ENCODE measurements at places on chromosomes 13 and 19.

DNA sequence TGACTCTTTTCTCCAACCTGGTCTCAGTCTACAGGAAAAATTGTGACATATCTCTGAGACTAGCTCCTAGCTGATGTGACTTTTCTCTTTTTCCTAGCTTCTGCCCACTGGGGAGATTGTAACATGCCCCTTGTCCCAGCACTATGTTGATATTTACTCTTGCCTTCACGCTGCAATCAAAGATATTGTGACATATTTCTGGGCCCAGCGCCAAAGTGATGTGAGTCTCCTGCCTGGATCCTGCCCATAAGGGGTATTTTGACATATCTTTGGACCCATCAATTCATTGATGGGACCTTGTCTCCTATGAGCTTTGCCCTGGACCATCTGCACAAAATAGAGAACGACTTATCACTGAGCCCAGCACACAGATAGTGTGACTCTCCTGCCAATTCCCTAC, 41.1 kb downstream of the ZNF729 start:
- no peak for DNase-seq

- no peak for DNase-seq
Measured at GRCh38 chr19:33698576-33699435, 77.1 kb downstream of the CHST8 start.

DNA sequence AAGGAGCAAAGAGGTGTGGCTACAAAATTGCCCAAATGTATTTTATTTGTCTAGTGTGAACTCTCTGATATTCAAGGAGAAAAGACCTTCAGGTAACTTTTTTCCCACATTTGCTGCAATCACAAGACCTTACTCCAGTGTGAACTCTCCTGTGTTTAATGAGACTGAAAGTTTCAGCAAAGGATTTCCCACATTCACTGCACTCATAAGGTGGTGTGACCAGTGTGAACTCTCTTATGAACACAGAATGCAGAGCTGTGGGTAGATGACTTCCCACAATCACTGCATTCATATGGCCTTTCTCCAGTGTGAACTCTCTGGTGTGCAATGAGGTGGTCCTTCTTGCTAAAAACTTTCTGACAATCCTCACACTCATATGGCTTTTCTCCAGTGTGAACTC, 16.4 kb downstream of the ZNF814 start:
- no peak for DNase-seq

DNA sequence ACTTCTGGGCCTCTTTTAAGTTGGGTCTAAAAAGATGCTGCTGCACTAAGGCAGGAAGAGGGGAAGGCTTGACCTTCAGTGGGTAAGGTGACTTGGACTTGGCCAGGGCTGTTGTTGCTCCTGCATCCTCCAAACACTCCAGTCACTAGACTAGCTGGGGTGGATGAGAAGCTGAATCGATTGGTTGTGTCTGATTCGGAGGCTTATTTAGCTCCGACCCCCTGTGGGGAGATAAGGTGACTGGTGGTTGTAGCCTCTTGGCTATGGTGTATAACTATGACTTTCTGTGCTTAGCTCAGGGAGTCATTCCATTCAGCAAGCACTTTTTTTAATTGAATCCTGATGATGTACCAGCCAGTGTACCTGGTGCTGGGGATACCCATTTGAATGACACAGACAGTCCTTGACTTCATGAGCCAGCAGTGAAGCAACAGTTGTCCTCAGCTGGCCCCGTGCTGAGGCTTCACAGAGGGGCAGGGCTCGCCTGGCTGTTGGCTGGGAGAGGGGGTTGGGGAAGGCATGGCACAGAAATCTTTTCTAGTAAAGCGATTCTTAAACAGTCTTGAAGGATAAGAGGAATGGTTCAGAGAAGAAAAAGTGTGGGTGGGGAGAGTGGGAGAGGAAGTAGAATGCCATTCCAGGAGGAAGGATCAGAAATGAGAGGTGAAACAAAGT, 9.9 kb downstream of the PCDH8 start:
- DNase-seq = no peak

DNA sequence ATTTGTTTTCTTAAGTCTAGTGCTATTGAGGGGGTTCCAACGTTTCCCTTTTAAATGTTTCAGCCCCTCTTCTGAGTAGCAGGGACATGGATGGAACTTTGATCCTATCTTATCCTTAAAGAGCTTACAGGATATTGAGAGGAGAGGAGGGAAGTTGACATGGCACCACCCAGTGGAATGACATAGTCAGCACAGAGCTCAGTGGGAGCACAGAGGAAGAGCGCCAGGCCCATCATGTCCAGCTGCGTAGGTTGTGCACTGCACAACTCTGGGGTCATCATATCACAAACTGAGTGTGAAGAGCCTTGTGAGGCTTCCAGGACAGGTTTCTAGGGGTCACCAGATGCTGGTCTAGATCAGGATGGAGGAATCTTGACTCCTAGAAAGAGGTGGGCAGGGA, 4.6 kb upstream of the CDC42EP5 start:
- DNase-seq = no peak

GRCh38 chr13:83839146-83839545, 43.1 kb downstream of the SLITRK1 start:
- DNase-seq = no peak

GRCh38 chr19:7888826-7889217, 512 bp downstream of the LRRC8E start:
- no peak for DNase-seq

DNA sequence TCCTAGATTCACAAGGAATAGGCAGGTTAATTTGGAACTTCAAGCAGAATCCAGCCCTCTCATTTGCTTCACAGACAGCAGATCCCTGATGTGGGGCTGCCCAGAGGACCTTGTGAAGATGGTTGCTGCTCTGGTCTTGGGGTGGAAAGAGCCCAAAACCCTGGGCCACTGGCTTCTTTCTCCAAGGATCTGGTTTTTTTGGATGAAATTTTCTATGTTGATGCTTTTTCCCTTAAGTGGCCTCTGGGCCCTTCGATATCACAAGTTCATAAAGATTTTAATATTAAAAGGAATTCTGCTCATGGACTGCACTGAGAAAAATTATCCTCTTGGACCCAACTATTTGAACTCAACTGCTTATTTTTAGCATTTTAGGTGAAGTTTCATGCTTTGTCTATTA, 421.1 kb downstream of the KLF5 start:
- no peak for DNase-seq

GRCh38 chr19:7751157-7751783, 3.9 kb upstream of the CD209 start:
- no peak for DNase-seq

- no peak for DNase-seq
Measured at GRCh38 chr19:53147645-53148044, 11.2 kb downstream of the ZNF347 start.

- no peak for DNase-seq
Measured at GRCh38 chr13:99355267-99356011, 48.2 kb upstream of the GPR183 start.

DNA sequence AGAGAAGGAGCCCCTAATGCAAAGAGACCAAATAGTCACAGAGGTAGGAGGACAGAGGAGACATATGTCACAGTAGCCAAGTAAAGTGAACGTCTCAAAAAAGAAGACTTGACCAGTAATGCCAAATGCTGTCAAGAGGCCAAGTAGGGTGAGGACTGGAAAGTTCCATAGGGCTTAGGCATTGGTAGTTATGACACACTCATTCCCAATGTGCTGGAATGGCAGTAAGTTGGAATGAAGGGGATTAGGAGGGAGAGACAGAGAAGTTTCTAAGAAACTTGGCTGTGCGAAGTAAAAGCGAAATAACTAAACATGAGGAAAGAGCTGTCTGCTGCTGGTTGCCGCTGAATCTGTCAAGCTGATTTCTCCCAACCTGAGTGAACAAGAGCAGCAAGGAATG, 14.9 kb upstream of the FRY start:
- no peak for DNase-seq

GRCh38 chr19:46979126-46980105, 40.2 kb upstream of the NPAS1 start:
- DNase-seq = no peak

DNA sequence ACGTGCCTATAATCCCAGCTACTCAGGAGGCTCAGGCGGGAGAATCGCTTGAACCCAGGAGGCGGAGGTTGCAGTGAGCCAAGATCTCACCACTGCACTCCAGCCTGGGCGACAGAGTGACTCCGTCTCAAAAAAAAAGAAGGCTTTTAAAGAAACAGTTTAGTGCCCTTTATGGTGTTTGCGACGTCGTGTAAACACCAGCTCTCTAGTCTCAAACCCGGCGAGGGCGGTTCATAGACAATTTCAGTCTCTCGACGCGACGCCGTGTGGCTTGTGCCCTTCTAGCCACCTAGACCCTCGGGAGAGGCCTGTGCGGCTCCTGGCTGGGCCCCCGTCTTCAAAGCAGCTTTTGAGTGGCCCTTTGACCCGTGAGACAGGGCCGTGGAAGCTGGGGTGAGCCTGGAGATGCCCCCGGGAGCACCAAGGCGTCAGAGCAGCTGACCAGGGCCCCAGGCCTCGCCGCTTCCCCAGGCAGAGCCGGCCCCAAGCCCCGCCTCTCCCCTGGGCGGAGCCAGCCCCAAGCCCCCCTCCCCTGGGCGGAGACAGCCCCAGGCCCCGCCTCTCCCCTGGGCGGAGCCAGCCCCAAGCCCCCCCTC, 5.0 kb upstream of the MADCAM1 start:
- DNase-seq = no peak

GRCh38 chr13:30737511-30738337, 2.4 kb downstream of the ALOX5AP start:
- DNase-seq = no peak

GRCh38 chr19:48461982-48462655, 6.7 kb downstream of the KCNJ14 start:
- DNase-seq = no peak

GRCh38 chr19:51501594-51502263, at the start of gene SIGLEC12:
TSS of gene SIGLEC12 (minus strand) at chr19:51501800. CDS start at chr19:51501733, 67 bp downstream.
- no peak for DNase-seq

GRCh38 chr13:73849292-73849691, 284.9 kb downstream of the KLF12 start:
- no peak for DNase-seq

- no peak for DNase-seq
Measured at GRCh38 chr13:29801737-29802305, 48.6 kb downstream of the UBL3 start.

DNA sequence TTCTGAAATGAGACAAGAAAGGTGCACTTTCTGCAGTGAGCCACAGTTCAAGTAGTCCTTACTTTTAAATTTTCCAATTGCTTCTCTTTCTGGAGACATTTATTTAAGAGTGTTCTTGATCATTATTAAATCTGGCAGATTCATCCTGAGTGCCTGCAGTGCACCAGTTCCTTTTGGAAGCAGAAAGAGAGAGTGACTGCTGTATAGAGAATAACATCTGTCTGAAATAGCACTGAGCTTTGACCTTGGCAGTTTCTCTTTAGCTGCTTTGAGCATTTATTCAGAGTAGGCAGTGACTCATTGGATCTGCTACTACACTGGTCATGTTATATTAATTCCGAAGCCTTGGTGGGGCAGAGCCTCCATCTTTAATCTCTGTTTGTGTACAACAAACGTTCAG, 1373.7 kb downstream of the PCDH9 start:
- no peak for DNase-seq

DNA sequence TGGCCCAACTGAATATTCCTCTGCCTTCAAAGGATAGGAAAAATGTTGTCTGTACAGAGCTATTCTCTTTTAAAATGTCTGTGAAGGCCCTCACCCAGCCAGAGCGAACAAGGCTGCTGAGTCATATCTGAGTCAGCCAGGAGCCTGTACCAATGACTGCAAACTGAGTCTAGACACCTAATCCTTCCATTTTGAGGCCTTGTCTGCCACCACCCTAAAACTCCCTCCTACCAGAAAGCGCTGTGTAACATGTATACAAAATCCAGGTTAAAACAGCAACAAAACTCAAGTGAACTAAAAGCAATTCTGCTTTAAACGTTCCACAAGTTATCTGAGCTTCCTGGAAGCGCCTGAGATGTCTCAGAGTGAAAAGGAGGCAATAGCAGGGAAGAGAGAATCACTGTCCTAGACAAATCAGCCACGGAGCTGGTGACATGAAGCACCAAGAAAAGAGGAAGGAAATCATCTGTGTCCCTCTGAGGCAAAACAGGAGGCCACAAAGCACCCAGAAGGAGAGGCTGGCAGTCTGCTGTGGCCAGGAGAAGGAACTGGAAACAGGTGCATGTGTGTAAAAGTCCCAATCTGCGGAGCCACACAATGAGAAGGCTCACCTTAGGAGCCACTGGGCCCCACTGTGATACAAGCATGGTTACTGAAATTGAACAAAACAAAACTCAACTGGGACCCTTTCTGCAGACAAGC, 10.2 kb downstream of the DHRS12 start:
- DNase-seq = no peak

- DNase-seq = no peak
Measured at GRCh38 chr19:45153339-45154063, 7.3 kb downstream of the NKPD1 start.

GRCh38 chr13:110124201-110124940, 182.6 kb downstream of the COL4A1 start:
- no peak for DNase-seq

DNA sequence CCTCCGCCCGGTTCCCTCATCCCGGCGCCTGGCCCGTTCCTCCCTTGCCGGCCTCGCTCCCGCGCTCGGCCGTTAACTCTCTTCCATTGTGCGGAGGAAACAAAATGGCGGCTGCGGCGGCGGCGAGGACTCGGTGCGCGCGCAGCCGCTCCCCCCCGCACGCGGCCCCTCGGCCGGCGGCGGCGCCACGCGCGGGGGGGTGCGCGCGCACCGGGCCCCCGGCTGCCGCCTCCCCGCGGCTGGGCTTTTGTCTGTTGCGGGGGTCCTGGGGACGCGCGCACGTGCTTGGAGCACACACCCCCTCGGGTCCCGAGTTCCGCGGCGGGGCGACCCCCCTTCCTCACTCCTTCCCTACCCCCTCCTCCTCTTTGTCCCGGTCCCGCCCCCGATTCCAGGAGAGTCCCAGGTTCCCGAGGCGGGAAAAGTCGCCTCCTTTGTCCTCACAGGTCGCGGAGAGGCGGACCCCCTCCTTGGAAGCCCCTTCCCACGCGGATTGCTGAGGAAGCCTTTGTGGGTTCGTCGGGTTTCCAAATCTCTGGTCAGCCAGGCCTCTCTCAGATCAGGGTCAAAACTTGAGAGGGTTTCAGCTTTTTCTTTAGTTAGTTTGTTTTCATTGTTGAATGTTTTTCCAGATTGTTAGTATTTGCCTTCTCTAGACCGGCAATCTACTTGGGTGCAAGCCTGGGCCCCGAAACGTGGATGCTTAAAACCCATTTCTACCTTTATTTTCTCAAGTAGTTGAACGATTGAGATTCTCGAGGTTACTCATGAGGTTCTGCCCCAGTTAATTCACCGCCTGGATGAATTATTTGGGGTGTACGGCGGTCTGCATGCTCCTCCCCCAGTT, 687 bp downstream of the ILF3 start:
- DNase-seq = no peak

DNA sequence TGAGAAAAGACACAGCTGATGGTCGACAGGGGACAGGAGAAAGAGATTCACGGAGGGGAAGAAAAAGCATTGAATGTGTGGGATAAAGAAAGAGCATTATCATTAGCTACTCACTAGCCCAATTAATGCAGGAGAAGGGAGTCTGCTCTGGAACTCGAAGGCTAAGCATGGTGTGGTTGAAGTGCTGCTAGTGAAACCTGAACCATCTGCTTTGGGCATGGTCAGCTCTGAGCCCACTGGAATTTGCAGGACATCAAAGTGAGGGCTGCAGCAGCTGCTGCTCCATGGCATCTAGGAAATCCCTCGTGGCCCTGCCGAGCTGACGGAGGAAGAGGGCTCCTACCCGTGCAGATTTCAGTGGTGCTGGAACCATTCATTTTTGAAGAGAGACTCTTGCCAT, 320.3 kb downstream of the ATP8A2 start:
- DNase-seq = no peak

All from cerebellar nuclear complex (tissue), 1 donor.